ENCODE measurements at places on chromosomes 7 and 10. TPM values are rescaled to one million over a fixed set of nuclear protein-coding genes. Genes with fewer than 3 reads are reported as not detected.

GRCh38 chr7:78588393-78588792 lies 789.8 kb downstream of the PHTF2 start:
- DNase-seq: no peak

- no peak for DNase-seq
These were observed 31.6 kb downstream of the PSAP start for GRCh38 chr10:71819441-71819861.

Gene PTF1A
- total RNA-seq: not detected

Gene TAS2R41
- not detected for total RNA-seq

All from fibroblast of villous mesenchyme (primary cell).